Esophagus squamous epithelium (tissue), 5 donors: ENCODE measurements at places on chromosomes 2 and 18.

- no peak for DNase-seq
Measured at GRCh38 chr2:127025359-127026166, 81.4 kb downstream of the BIN1 start.

DNA sequence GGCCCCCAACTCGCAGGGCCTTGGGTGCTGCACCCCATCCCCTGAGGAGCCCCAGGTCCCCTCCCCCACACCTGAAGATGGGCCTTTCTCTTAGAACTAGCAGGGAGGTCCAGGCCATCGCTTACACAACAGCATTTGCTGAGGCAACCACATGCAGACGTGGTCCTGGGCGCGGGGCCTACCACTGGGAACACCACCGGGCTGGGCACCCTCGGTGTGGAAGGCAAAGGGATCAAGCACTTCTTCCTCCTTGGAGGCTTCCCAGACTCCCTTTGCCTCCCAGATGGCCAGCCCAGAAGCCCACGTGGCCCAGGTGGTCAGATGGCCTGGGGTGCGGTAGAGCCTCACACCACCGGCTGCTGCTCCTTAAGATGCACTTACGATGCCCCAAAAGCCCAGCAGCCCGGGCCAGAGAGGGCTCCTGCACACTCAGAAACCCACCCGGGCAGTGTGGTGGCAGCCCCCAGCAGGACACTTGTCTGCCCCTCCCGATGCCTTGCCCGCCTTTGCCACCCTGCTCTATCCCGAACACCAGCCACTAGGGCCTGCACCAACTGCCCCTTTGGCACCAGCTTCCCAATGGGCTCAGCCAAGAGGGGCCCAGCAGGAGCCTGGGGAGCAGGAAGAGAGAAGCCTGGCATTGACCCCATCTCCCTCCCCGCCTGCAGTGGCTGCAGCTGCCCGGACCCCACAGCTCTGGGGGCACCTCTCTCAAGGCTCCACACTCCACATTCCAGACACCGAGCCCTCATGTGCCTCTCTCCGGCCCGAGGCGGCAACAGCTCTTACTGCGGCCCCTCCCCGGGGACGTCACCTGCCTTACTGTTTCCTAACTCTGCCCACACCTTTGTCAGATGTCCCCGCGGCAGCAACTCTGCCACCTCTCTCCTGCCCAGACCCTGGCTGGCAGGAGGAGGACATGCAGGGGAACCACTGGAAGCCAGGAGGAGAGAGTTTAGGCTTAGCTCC lies 13.9 kb upstream of the MLPH start:
- DNase-seq: no peak

GRCh38 chr2:144334551-144334950 lies 185.4 kb downstream of the ZEB2 start:
- no peak for DNase-seq

GRCh38 chr18:73869182-73869581 lies 278.5 kb downstream of the FBXO15 start:
- DNase-seq: no peak

DNA sequence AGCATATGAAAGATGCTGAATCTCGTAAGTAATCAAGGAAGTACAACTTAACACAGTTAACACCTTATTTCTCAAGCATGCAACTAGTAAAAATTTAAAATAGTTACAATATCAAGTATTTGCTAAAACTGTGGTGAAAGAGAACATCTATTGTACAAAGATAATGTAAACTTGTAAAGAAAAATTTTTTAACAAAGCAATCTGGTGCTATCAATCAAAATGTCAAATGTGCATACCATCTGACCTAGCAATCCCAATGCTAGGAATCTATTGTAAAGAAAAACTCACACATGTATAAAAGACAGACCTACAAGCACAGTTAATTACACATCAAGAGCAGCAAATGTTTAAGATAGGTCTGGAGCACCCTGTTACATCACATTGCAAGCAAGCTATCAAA lies 90.1 kb downstream of the SLC66A3 start:
- DNase-seq: no peak

DNA sequence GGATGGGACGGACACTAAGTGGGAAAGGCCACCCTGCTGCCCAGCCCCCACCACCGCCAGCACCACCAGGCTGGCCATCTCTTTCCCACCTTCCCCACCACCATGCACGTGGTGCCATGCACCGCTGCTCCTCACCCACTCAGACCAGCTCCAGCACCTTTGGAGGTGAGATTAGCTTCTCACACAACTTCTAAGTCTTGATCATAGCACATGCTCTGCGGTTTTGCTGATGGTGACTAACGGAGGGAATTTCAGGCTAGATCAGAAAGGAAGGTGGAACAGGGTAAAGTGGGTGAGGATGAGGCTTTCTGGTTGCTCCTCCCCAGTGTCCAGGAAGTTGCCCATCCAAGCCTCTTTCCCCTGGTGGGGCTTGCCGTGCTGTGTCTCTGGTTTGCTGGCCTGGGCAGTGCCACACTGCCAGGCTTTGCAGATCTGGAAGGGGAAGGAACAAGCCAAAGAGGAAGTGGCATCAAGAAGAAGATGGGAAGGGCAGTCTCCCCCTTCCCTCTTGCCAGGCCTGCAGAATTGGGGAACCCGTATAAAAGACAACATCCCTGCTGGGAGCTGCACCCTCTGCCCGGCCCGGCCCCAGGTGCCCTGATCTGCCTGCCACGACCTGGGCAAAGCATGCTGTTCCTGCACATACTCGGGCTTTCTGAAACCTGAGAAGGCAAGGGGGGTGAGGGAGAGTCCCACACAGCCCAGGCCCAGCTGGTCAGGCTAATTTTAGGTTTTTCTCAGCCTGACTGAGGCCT lies 44.3 kb upstream of the CAB39 start:
- DNase-seq: no peak

- DNase-seq: no peak
Measured at GRCh38 chr2:230870544-230871360, 6.0 kb downstream of the ITM2C start.

DNA sequence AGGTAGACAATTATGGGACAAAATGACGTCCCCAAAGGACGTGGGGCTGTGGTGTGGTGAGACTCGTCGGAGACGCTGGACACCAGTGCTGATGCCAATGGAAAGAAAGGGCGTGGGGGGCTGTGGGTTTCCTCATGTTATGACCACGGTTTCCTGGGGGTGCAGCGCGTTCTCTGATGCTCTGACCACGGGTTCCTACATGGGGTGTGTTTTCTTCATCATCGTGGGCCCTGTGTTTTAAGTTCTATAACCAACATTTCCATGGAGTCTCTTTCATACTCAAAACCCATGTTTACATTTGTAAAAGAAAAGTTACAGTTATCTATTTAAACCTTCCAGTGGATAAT lies 141.6 kb downstream of the RTP5 start:
- no peak for DNase-seq

GRCh38 chr2:172931256-172931894 lies 144.3 kb upstream of the MAP3K20 start:
- no peak for DNase-seq

GRCh38 chr2:85148190-85148589 lies 15.0 kb downstream of the TCF7L1 start:
- DNase-seq: no peak

- DNase-seq: no peak
Measured at GRCh38 chr2:178306352-178307073, 112.2 kb downstream of the OSBPL6 start.

GRCh38 chr2:124570872-124571271 lies 545.8 kb downstream of the CNTNAP5 start:
- DNase-seq: no peak

GRCh38 chr2:190533968-190534309 lies 583 bp downstream of the NEMP2 start:
- DNase-seq: no peak

- DNase-seq: no peak
Measured at GRCh38 chr2:101396316-101396717, 9.0 kb upstream of the CREG2 start.

DNA sequence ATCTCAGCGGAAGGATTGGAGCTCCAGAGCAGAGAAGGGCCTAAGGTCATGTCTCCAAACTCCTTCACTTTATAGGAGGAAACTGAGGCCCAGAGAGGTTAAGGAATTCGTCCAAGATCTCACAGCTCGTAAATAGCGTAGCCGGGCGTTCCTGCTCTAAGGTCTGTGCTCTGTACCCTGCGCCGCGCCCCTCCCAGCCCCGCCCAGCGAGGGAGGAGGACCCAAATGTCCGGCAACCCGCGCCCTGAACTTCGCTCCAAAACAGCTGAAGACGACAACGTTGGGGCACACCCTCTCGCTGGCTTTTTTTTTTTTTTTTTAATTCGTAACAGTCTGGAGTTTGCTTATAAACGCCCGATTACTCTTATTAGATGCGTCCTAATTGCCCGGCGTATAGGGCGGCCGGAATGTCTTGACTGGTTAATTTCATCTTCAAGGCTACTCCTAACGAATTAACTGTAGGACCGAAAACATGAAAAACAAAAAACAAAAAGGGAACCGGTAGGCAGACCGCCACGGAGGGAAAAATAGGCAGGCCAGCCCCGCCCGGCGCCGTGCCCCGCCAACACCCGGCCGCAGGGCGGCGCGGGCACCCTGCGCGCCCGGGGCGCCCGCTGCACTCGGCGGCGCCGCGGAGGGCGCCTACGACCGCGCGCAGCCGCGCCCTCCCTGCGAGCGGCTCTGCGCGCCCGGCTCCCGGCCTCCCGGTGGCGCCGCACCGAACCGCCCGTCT lies 928 bp upstream of the FOSL2 start:
- DNase-seq: peak; percentile 40

DNA sequence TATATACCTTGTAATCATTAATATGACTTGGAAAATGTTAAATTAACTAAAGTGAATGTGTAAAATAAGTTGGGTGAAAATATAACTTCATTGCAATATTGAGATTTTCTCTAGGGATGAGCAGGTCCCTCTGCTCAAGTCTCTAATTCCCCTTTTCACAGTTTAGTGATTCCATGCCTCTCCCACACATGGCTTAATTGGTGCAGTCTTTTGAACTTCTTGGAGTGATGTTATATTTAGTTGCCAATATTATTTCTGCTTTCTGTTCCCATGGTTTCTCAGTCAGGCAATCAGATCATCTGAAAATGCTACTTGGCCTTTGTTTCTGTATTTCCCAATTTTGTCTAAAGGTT lies 233.7 kb upstream of the SPOPL start:
- DNase-seq: no peak

DNA sequence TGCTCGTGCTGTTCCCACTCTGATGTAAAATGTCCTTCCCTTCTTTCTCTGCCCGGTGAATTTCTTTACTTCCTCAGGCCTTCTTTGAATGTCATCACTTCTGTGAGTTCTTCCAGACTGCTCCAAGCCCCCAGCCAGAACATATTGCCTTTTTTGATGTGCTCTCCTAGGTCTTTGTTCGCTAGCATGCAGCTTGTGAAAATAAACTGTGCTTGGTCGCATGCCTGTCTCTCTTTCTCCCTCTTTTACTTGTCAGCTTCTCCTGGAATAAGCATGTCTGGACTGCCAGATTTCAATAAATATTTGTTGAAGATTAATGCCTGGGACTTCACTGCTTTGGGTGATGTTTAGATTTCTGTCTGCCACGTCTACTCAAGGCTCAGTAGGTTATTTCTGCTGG lies 82.7 kb upstream of the ARHGAP28 start:
- DNase-seq: no peak

- DNase-seq: no peak
Measured at GRCh38 chr2:80126596-80127189, 177.9 kb downstream of the LRRTM1 start.
